ENCODE measurements at places on chromosomes 7 and 10. TPM values are rescaled to one million over a fixed set of nuclear protein-coding genes. Genes with fewer than 3 reads are reported as not detected.

Gene GPR26
- not detected for total RNA-seq

Gene HOGA1
- total RNA-seq: not detected

Gene SLC29A4
- 0.55 TPM for total RNA-seq

Gene CCDC7
- total RNA-seq: 60.4 TPM

Gene IDI2
- total RNA-seq: not detected

Gene DMTF1
- total RNA-seq: 131 TPM

Gene SYT15
- 1.0 TPM for total RNA-seq

Gene TRIM74
- 1.1 TPM for total RNA-seq

Gene CUBN
- total RNA-seq: 3.1 TPM

Gene TBC1D12
- total RNA-seq: 1.9 TPM

DNA sequence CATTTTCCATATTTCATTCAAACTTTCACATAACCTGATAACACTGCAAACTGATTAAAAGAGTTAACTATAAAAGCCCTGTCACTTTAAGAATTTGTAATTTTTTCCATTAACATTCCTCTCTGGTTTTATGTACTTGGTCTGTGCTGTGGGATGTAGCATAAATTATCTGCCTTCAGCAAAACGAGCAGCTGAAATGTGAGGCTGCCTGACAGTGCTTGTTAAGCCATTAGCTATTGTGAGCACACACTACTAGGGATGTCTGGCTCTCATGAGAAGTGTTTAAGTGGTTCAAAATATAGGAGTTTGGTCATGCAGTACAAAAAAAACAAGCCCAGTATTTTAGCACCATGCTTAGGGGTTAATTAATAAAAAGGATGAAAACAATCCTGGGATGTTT, 63.0 kb downstream of the HOXA1 start:
- DNase-seq: no peak

DNA sequence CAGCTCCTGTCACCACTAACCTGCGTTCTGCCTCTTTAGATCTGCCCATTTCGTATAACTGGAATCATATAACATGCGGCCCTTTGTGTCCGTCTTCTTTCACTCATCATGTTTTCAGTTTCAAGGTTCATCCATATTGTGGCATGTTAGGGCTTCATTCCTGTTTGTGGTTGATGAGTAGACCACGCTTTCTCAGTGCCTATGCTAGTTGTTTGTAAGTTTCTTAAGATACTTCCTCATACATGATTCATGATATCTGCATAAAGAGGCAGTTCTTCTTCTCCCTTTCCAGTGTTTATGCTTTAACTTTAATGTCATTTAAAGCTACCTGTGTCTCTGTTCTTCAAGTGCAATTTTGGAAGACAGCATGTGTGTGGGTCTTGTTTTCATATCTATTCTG, 79.5 kb upstream of the FAM20C start:
- DNase-seq: no peak

DNA sequence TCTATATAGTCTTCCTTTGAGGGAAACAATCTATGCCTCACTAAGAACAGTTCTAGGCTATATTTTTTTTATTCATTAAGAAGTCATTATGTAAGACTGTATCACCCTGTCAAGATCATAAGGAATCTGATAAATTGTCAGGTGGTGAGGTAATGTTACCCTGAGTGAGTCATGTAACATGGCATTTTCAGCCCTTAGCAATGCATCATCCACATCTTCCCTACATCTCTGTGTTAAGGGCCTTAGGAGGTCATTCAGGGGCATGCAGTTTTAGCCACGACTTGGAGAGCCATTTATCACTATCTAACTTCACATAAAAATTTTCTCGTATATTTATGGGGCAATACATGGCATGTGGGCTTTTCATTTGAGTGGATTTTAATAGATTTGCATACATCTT, 924.5 kb upstream of the MBL2 start:
- DNase-seq: no peak

GRCh38 chr10:29409241-29410054, 120.6 kb downstream of the LYZL1 start:
- DNase-seq: no peak

DNA sequence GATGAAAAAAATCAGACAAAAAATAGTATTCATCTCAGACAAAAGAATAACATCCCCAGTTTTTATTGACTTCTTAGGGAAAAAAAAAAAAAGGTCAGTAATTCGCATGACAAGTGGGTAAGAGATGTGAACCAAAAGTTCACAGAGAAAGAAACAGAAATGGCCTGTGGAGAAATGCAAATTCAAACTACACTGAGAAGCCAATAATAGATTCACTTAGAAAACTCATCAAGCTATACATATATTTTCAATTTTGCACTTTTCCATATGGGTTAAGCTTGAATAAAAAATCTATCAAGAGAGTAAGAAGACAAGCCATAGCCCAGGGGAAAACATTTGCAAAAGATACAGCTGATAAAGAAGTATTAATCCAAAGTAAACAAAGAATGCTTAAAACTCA, 28.0 kb downstream of the HERC4 start:
- no peak for DNase-seq

DNA sequence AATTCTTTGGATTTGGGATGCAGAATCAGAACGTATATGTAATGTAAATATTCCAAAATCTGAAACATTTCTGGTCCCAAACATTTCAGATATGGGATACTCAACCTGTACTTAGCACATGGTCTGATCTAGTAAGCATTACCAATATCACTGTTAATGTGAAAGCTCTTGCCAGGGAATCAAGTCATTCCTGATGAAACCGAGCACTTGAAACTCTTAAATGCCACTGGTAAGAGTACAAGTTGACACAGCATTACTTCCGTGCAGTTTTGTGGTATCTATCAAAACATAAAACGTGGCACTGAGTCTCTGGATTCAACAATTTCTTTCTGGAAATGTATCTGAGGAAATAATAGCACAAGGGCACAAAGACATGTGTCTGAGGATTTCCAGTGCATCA, 155.7 kb downstream of the RTKN2 start:
- no peak for DNase-seq

- DNase-seq: no peak
Observed at GRCh38 chr7:45598886-45599520, 24.8 kb downstream of the ADCY1 start.

DNA sequence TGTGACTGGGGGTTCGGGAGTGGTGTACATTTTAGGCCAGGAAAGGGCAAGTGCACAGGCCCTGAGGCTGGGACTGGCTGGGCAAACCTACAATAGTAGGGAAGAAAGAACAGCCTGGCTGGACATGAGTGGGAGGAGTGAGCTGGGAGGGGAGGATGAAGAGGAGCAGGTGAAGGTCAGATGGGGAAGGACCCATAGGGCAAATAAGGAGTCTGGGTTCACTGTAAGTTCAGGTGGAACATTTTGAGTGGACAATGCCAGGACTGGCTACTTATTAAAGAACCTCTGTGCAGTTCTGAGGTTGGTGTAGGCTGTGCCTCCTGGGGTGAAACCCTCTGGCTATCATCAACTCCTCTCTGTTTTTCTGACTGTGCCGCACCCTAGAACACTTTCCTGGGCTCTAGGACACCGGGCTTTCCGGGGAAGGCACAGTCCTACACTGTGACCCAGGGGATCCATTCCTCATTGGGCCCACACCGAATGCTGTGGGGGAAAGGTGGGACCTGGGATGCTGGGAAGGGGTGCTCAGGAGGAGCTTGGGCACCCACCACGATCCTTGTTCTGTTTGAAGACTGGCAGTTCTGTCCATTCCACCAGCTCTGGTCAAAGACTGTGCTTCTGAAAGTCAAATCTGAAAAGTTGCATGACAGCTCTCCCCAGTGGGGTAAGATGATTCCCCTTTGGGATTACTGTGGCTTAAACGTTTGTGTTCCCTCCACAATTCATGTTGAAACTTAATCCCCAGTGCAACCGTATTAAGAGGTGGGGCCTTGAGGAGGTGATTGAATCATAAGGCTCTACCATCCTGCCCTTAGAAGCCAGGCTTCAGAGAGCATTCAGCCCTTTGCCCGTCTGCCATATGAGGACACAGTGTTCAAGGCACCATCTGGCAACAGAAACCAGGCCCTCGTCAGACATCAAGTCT, 4.0 kb upstream of the MMP21 start:
- no peak for DNase-seq

DNA sequence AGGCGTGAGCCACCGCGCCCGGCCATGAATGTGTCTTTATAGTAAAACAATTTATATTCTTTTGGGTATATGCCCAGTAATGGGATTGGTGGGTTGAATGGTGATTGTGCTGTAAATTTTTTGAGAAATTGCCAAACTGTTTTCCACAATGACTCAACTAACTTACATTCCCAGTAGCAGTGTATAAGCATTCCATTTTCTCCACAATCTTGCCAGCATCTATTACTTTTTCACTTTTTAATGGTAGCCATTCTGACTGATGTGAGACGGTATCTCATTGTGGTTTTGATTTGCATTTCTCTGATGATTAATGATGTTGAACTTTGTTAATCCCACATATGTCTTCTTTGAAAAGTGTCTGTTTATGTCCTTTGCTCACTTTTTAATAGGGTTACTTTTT, 1187.9 kb downstream of the XPNPEP1 start:
- DNase-seq: no peak

DNA sequence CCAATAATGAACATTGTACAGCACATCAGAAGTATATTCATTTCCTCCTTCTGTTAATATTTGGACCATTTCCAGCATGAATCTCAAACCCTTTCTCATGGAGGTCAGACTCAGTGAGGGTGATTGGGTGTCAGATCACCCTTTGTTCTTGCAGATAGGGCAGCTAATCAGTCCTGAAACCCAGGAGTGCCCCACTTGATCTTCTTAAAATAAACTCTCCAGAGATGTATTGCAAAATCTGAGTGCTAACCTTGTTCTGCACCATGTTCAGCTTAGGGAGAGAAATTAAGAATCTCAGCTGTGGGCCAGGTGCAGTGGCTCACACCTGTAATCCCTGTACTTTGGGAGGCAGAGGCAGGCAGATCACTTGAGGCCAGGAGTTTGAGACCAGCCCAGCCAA, 869.4 kb downstream of the TYW1 start:
- DNase-seq: no peak

DNA sequence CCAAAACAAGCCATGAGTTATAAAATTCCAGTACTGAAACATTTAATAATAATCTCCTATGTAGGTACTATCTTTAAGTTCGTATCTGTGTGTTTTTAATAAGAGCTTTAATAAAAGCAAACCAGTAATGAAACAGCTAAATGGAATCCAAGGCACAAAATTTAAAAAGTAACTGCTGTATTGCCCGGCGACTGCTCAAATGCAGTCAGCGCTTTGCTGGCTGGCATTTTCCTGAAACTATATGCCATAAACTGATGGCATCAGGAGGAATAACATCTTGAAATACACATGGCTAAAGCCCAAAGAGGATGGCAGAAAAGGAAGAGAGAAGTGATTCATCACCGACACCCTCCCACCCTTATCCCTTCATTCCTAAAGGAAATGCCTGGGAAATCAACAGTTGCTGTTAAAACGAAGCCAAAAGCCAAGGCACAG, 133.1 kb downstream of the CUBN start:
- no peak for DNase-seq

DNA sequence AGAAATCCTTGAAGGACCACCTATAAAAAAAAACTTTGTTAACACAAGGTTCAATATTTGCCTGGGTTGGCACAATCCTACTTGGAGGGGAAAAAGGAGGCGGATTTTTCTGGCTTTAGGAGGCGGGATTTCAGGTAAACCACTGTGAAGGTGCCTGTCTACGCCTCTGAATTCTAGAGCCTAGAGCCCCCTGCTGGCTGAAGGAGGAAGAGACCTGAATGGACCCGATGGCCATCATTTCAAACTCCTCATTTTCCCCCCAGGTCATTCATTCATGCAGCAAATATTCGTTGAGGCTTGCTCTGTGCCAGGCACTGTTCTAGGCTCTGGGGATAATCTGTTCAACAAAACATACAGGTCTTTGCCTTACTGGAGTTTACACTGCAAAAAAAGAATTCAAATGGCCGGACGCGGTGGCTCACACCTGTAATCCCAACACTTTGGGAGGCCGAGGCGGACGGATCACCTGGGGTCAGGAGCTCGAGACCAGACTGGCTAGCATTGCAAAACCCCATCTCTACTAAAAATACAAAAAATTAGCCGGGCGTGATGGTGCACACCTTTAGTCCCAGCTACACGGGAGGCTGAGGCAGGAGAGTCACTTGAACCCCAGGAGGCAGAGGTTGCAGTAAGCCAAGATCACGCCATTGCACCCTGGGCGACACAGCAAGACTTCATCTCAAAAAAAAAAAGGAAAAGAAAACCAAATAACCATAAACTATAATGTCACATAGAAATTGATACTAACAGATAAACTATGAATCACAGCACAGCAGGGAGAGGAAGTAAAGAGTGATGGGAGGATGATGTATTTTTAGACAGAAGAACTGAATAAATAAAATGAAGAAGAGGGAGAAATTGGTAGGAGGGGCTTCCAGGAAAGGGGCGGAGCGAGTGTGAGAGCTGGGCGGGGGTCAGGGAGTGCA, 90.1 kb upstream of the NFE2L3 start:
- peak; percentile 41 for DNase-seq

GRCh38 chr7:68449816-68450215, 1148.5 kb upstream of the AUTS2 start:
- no peak for DNase-seq

- peak; percentile 62 for DNase-seq
Observed at GRCh38 chr10:90857635-90858460, at the start of gene HTR7. Gene HTR7, minus strand, starts transcription at chr10:90858039. Its CDS starts 368 bp downstream, at chr10:90857671.

DNA sequence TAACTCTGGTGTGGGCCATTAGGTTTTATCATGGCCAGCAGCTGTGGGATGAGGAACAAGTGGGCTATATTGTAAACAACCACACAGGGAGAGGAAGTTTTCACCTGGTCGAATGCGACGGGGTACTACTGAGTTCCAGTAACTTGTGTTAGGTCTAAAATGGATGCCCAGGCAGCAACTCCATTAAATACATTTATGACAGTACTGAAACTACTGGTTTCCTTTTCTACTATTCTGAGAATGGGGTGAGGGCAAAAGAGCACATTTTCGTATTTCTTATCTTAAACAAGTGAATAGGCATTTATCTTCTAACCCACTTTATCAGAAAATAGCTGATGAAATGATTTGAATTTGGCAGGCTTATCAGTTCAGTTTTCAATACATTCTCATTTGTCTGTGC, 109.7 kb downstream of the C1GALT1 start:
- no peak for DNase-seq

DNA sequence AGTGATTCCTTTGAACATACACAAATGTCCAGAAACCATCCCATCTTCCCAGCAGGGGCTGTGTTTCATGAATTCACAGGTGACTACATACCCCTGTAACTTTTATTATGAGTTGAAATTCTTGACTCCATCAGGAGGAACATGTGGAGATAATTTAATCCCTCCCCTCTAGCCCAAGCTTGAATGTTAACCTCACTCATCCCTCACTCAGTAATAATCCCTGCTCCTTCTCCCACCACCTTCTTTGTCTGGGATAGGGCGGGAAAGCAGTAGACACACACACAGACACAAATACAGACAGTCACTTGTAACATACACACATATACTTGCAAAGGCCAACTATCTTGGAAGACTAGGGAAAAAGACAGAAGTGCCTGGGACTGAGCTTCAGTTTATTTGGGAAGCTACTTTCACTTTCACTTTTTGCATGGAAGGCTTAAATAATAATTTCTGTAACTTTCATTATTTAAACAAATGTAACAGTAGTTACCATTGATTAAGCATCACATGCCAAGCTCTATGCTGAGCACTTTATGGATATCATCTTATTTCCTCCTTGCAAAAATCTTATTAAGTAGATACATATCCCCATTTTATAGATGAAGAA, 7.3 kb downstream of the AASS start:
- DNase-seq: no peak

- DNase-seq: no peak
Observed at GRCh38 chr7:44348300-44348699, 22.9 kb upstream of the CAMK2B start.

GRCh38 chr10:3777981-3778691, 6.9 kb downstream of the KLF6 start:
- DNase-seq: no peak

GRCh38 chr7:6642861-6643640, 5.9 kb downstream of the ZNF316 start:
- no peak for DNase-seq
